Adrenal gland (tissue), 19 donors: ENCODE measurements at places on chromosomes 13 and 19. TPM values are rescaled to one million over a fixed set of nuclear protein-coding genes. Genes with fewer than 3 reads are reported as not detected.

DNA sequence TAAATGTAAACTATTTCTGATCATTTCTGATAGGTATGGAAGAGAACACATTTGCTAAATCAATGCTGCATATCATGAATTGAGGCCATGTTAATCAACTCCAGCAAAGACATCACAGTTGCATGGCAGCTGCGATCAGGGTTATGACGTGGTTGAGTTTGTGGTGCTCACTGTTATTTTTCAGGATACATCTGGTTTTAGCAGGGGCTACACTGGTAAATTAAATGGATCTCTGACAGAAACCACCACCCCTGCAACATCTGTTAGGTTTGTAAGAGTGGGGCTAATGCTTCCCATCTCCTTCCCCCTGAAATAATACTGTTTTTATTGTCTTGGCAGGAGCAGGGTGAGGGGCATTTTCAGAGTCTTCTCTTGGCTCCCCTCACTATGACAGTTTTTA is 444.4 kb upstream of the ZNF507 start:
- no peaks in the 10 kb centered on the region for H3K27me3 ChIP-seq
- H3K36me3 ChIP-seq: no peaks in the 10 kb centered on the region
- DNase-seq: no peak
- H3K27ac ChIP-seq: no peak overlapping the region
- no peak overlapping the region for H3K4me3 ChIP-seq

DNA sequence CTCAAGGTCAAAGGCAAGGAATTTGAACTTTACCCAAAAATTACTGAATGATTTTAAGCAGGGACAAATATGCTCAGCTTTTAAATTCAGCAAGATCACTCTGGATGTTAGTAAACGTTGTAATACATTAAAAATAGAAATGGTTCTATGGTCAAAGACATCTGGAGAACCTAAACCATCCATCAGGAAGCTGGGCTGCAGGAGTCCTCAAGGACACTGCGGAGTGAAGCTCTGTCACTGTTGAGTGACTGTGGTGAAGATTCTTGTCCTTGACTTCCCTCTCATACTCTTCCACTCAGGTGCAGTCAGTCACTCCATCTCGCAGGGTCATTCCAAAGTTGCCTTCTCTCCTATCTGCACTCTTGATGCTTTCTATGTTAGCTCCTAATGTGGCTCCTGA is 450.7 kb downstream of the FOXO1 start:
- no peak overlapping the region for H3K27ac ChIP-seq
- H3K27me3 ChIP-seq: no peaks in the 10 kb centered on the region
- no peak for DNase-seq
- H3K36me3 ChIP-seq: no peaks in the 10 kb centered on the region
- H3K4me1 ChIP-seq: no peaks in the 10 kb centered on the region
- no peak overlapping the region for H3K4me3 ChIP-seq

- H3K27me3 ChIP-seq: no peaks in the 10 kb centered on the region
- H3K36me3 ChIP-seq: no peaks in the 10 kb centered on the region
- H3K4me3 ChIP-seq: peak overlapping the region; percentile 99
- no peak for DNase-seq
- H3K4me1 ChIP-seq: peaks cover 12% of the 10 kb centered on the region
Measured at GRCh38 chr19:57241176-57241575, 744 bp downstream of the ZNF805 start.

- no peak overlapping the region for H3K4me3 ChIP-seq
- peaks cover 27% of the 10 kb centered on the region for H3K4me1 ChIP-seq
- H3K27me3 ChIP-seq: no peaks in the 10 kb centered on the region
- peaks cover 44% of the 10 kb centered on the region for H3K36me3 ChIP-seq
- DNase-seq: peak; percentile 57
Measured at GRCh38 chr13:97359181-97360057, 74.5 kb upstream of the RAP2A start.

DNA sequence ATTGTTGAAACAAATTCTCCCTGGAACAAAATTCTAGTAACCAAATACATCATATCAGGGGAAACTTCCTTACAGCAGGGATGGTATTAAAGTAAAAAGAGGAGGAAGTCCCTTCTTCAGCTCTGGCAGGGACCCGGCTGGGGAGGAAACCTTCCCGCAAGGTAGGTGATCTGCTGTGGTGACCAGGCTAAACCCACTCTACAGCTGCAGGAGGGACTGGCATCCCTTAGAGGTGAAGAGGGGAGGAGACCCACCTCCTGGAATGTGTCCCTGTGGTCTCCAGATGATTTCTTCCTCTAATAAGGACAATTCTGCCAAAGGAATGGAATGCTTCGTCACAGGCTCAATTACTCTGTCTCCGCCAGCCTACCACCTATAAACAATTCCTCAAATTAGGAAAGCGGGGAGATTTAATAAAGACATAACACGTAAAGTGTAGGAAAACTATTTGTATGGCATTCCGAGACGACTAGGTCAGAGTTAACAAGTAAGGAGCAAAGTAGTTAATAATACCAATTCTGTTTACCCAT is 637 bp upstream of the PDS5B start:
- H3K4me3 ChIP-seq: no peak overlapping the region
- H3K4me1 ChIP-seq: peaks cover 6% of the 10 kb centered on the region
- no peaks in the 10 kb centered on the region for H3K27me3 ChIP-seq
- DNase-seq: peak; percentile 18
- no peak overlapping the region for H3K27ac ChIP-seq

DNA sequence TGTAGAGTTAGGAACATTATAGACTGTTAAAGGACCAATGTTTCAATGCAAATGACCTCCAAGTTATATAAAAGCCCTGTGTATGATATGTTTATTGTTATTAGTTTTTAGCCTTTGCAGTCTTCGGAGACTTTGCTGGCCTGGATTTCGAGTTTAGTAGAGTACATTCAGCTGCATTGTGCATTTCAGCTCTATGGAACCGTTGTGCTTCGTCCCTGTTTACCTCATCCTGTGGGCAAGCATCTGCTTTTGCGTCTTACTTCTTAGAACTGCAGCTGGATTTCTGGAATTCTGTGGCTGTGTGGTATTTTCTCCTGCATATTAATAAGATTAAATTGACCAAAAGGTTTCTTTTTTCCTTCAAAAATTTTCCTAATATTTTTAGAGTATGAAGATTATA is 138.6 kb downstream of the KCNRG start:
- H3K4me3 ChIP-seq: no peak overlapping the region
- H3K36me3 ChIP-seq: no peaks in the 10 kb centered on the region
- H3K27me3 ChIP-seq: no peaks in the 10 kb centered on the region
- no peak for DNase-seq
- H3K27ac ChIP-seq: no peak overlapping the region
- H3K4me1 ChIP-seq: no peaks in the 10 kb centered on the region

DNA sequence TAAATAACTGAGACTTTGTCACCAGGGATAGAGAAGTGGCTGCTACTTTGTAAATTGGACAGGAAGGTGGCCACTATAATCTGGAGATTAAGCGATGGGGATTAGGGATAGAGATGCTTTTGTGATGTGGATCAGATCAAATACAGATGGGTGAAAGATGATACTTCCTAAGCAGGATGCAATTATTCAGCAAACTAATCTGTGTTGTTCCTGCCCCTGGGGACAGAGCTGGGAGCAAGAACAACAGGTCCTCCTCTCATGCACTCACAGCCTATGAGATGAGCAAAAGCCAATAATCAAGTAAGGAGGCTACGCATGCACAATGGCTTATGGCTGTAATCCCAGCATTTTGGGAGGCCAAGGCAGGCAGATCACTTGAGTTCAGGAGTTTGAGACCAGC is 4.6 kb downstream of the RGL3 start:
- no peak for DNase-seq
- H3K4me1 ChIP-seq: peaks cover 10% of the 10 kb centered on the region
- H3K27ac ChIP-seq: no peak overlapping the region
- no peaks in the 10 kb centered on the region for H3K36me3 ChIP-seq
- H3K4me3 ChIP-seq: no peak overlapping the region
- no peaks in the 10 kb centered on the region for H3K27me3 ChIP-seq

GRCh38 chr13:99956473-99957349 is 14.9 kb downstream of the ZIC5 start:
- DNase-seq: no peak
- no peak overlapping the region for H3K4me3 ChIP-seq
- H3K27me3 ChIP-seq: peaks cover 81% of the 10 kb centered on the region
- no peaks in the 10 kb centered on the region for H3K4me1 ChIP-seq
- H3K27ac ChIP-seq: no peak overlapping the region
- H3K36me3 ChIP-seq: no peaks in the 10 kb centered on the region

DNA sequence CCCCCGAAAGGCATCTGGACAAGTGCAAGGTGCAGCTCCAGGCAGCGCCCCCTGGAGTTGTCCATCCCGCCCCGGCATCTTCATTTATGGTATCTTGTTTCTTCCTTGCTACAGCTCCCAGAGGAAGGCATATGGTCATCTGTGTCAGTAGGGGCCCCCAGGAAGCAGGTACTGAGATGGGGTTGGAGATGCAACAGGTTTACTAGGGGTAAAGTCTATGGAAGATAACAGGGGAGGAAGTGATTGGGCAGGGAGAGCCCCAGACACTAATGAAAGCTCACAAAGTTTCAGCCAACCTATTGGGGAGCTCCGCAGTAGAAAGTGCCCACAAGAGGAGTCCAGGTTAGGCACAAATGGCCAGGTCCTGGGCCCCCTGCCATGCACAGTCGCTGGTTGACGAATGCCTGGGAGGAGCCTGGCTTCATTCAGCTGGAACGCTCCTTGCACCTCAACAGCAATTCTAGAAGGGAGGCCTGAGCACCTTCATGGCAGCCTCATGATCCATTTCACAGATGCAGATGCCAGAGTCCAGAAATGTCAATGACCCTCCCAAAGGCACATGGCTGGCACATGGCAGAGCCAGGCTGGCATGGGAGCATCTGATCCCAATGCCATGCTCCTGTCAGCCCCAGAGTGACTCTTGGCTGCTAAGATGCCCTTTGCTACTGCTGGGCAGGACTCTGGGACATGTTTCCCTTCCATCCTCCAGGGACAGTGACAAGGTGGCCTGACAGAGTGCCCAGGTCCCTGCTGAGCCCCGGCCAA is 23.8 kb upstream of the PEPD start:
- peaks cover 10% of the 10 kb centered on the region for H3K27me3 ChIP-seq
- no peaks in the 10 kb centered on the region for H3K4me1 ChIP-seq
- no peak overlapping the region for H3K27ac ChIP-seq
- no peak overlapping the region for H3K4me3 ChIP-seq
- no peaks in the 10 kb centered on the region for H3K36me3 ChIP-seq
- no peak for DNase-seq

- H3K4me3 ChIP-seq: no peak overlapping the region
- DNase-seq: no peak
- H3K36me3 ChIP-seq: no peaks in the 10 kb centered on the region
- H3K27me3 ChIP-seq: peaks cover 3% of the 10 kb centered on the region
Measured at GRCh38 chr19:41533671-41534215, 42.2 kb upstream of the CEACAM21 start.

- DNase-seq: no peak
- no peaks in the 10 kb centered on the region for H3K4me1 ChIP-seq
- H3K36me3 ChIP-seq: no peaks in the 10 kb centered on the region
- H3K27me3 ChIP-seq: no peaks in the 10 kb centered on the region
Measured at GRCh38 chr13:47081850-47082249, 185.0 kb upstream of the HTR2A start.

The ZNF14 gene
- total RNA-seq: 3.6 TPM

The LAIR2 gene
- total RNA-seq: not detected

The PNPLA6 gene
- 90.9 TPM for total RNA-seq

The LYPD5 gene
- total RNA-seq: not detected

The KLF2 gene
- total RNA-seq: 19.6 TPM

The UPK1A gene
- total RNA-seq: not detected

The GRK1 gene
- total RNA-seq: not detected
